ENCODE measurements at places on chromosomes 2 and 18. TPM values are rescaled to one million over a fixed set of nuclear protein-coding genes. Genes with fewer than 3 reads are reported as not detected.
A peak's percentile ranks its signal among the peaks of the same experiment; 100 is the strongest.

DNA sequence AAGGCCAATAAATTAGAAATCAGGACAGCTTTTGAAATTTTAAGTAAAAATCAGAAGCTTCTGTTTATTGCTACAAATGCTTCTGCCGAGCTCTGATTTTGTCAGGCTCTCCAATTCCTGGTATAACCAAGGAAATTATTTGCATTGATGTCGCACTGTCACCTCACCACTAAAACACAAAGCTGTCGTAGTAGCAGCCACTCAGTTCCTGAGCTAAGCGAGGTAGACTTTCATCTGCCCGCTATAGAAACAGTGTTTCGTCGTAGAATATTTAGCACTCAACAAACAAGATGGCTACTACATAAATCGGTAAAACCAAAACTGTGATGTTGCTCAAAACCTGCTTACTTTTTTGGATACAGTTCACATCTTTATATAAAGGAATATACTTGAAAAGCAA is 141.3 kb upstream of the FOSL2 start:
- peak overlapping the region; percentile 99 for H3K27ac ChIP-seq
- peaks cover 4% of the 10 kb centered on the region for H3K36me3 ChIP-seq
- peaks cover 43% of the 10 kb centered on the region for H3K4me1 ChIP-seq
- H3K27me3 ChIP-seq = no peaks in the 10 kb centered on the region
- H3K4me3 ChIP-seq = peak overlapping the region; percentile 92
- no peak for DNase-seq

GRCh38 chr2:228575897-228576296 is 394.4 kb upstream of the SPHKAP start:
- no peaks in the 10 kb centered on the region for H3K4me1 ChIP-seq
- no peaks in the 10 kb centered on the region for H3K36me3 ChIP-seq
- H3K27me3 ChIP-seq = no peaks in the 10 kb centered on the region

GRCh38 chr2:186593523-186593922 is 3.7 kb downstream of the ITGAV start:
- no peak overlapping the region for H3K27ac ChIP-seq
- H3K4me1 ChIP-seq = peaks cover 42% of the 10 kb centered on the region
- peaks cover 2% of the 10 kb centered on the region for H3K36me3 ChIP-seq
- no peaks in the 10 kb centered on the region for H3K27me3 ChIP-seq
- no peak for DNase-seq

GRCh38 chr2:26139269-26140183 is 33.4 kb upstream of the GAREM2 start:
- H3K36me3 ChIP-seq = no peaks in the 10 kb centered on the region
- no peak overlapping the region for H3K27ac ChIP-seq
- DNase-seq = no peak

DNA sequence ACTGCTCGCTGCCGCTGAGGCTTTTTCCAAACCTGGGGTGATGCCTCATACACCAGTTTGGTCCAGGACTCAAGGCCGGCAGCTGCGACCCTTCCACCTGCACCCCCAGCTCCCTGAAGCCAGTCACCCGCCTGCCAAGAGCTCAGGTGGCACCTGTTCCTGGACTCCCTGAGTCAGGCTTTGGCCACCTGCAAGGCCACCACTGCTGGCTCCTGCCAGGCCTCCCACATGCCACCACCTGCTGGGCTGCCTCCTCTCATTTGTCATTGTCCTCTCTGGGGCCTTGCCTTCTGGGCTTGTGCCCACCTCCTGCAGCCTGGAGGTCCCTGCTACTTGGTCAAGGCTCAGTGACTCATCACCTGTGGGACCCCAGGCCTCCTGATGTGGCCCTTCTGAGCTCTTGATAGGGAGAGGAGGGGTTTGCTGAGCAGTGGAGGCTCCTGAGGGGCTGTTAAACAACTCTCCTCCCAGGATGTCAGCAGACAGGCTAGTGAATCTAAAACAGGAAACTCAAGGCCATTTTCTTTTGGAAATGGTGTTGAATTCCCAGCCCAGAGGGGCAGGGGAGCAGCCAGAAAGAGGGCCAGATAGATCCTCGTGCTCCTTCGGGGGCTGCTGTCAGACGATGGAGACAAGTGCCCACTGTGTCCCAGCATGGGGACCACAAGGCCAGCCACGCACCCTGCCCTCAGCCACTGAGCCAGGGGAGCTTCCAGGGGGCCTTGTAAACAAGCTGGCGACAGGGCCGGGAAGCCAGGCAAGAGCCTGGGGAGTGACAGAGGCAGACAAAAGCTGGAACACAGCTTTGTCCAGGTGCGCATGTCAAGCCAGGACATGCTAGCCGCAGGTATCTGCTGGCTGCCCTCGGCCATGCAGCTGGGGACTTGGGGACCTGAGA is 416.8 kb downstream of the LRATD1 start:
- H3K4me3 ChIP-seq = no peak overlapping the region
- no peak for DNase-seq
- H3K27ac ChIP-seq = no peak overlapping the region
- H3K36me3 ChIP-seq = no peaks in the 10 kb centered on the region
- H3K27me3 ChIP-seq = peaks cover under 1% of the 10 kb centered on the region

DNA sequence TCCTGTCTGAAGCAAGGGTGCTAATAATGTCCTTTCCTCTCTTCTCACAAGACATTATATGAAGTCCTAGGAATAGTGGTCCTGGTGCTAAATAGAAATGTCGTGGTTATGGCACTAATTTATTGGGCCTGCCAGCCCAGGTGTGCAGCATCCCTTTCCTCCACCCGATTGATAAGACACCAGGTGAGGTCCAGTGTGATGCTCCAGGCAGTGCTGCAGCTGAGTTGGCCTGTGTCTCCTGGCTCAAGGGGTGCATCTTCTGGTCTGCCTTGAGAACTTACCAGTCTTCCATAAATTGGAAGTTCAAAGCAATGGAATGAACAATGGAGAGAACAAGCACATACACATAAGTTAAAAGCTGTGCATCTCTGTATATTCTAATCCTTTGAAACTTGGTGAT is 26.9 kb downstream of the CRIM1 start:
- H3K36me3 ChIP-seq = no peaks in the 10 kb centered on the region
- peaks cover 8% of the 10 kb centered on the region for H3K27me3 ChIP-seq
- peaks cover 15% of the 10 kb centered on the region for H3K4me1 ChIP-seq
- DNase-seq = no peak
- H3K4me3 ChIP-seq = no peak overlapping the region
- H3K27ac ChIP-seq = no peak overlapping the region

DNA sequence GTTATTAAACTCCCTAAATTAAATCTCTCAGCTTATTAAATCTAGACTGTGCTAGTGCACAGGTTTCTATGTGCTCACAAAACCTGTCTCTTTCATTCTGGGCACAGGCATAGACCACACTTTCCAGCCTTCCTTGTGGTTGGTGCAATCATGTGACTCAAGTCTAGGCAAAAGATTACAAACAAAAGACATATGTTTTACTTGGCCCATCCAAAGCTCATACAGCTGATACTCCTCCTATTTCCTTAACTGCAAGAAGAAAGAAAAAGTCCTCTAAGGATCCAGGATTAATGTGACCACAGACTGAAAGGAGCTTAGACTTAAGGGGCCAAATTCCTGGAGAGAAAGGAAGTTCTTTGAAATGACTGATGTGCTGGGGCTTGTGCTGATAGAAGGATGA is 731.3 kb upstream of the RAB6C start:
- H3K4me3 ChIP-seq = no peak overlapping the region
- H3K4me1 ChIP-seq = no peaks in the 10 kb centered on the region
- H3K36me3 ChIP-seq = no peaks in the 10 kb centered on the region
- no peaks in the 10 kb centered on the region for H3K27me3 ChIP-seq

DNA sequence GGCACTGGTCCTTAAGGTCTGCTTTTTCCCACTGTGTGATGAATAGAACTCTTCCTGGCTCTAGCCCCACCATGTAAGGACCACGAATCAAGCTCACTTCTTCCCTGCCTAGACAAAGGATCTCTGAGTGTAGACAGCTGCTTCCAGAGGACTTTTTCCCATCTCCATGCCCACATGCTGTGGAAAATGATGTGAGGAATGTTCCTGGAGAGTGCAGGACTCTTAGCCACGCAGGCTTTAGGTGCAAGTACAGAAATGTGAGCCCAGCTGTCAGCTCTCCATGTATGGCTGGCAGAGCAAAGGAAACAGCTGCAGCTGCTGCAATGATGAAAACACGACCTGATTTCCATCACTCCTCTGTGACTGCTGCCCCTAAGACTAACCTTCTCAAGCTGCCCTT is 35.5 kb downstream of the NXPH2 start:
- no peak for DNase-seq
- no peaks in the 10 kb centered on the region for H3K27me3 ChIP-seq
- no peaks in the 10 kb centered on the region for H3K36me3 ChIP-seq
- no peak overlapping the region for H3K27ac ChIP-seq

DNA sequence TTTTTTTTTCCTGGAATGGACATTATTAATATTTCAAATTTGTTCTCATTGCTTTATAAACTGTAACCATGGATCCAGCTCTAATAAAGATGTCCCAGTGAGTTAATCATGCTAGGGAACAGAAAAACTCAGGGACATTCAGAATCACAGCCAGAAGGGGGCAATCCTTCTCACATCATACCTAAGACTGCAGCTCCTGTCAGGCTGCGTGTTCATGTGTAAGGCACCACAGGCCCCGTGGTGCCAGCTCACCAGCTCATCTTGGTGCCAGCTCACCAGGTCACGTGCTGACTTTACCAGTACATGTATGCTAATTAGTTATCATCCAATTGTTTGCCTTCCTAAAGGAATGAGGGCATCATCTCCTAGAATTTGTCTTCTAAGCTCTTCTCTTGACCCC is 84.7 kb upstream of the NEDD4L start:
- H3K27me3 ChIP-seq = peaks cover 30% of the 10 kb centered on the region
- H3K36me3 ChIP-seq = no peaks in the 10 kb centered on the region
- H3K4me3 ChIP-seq = no peak overlapping the region
- peaks cover 4% of the 10 kb centered on the region for H3K4me1 ChIP-seq

- no peak overlapping the region for H3K4me3 ChIP-seq
- peaks cover 4% of the 10 kb centered on the region for H3K4me1 ChIP-seq
- H3K36me3 ChIP-seq = peaks cover 4% of the 10 kb centered on the region
- H3K27ac ChIP-seq = no peak overlapping the region
Observed at GRCh38 chr2:33225350-33225749, 251.1 kb upstream of the RASGRP3 start.

- peaks cover 79% of the 10 kb centered on the region for H3K27me3 ChIP-seq
- H3K27ac ChIP-seq = no peak within 1 kb of the TSS
- H3K36me3 ChIP-seq = no peaks in the 10 kb centered on the region
- DNase-seq = peak; percentile 71
- peaks cover 47% of the 10 kb centered on the region for H3K4me1 ChIP-seq
Observed at GRCh38 chr2:205682239-205682970, at the start of gene NRP2. NRP2 (plus strand) TSS chr2:205682501; CDS start chr2:205683291, 790 bp downstream.

GRCh38 chr2:119431155-119431975 is at the start of gene TMEM37:
TMEM37 (plus strand) TSS chr2:119431854; CDS start chr2:119431904, 50 bp downstream.
- no peaks in the 10 kb centered on the region for H3K36me3 ChIP-seq
- peak within 1 kb of the TSS; percentile 70 for H3K4me3 ChIP-seq
- peaks cover 81% of the 10 kb centered on the region for H3K27me3 ChIP-seq

GRCh38 chr2:107810734-107811133 is 16.0 kb upstream of the RGPD4 start:
- no peaks in the 10 kb centered on the region for H3K36me3 ChIP-seq
- no peak for DNase-seq
- no peaks in the 10 kb centered on the region for H3K27me3 ChIP-seq
- H3K27ac ChIP-seq = no peak overlapping the region

DNA sequence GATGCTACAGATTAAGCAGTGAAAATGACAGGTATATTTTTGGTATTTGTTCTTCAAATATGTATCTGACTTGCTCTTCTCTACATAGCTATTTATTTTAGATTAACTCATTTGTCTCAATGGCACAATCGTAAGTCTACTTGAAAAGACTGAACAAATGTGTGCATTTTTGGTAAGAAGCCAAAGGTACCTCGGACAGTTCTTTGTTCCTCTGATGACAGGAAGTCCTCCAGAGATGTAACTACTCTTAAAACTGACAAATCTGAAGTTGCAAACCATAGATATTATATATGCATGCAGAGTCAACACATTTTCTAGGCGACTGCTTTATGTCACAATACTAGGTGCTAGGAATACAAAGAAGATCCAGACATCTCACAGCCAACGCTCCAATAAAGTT is 36.7 kb downstream of the NDUFAF7 start:
- H3K36me3 ChIP-seq = peaks cover 8% of the 10 kb centered on the region
- H3K27me3 ChIP-seq = no peaks in the 10 kb centered on the region

DNA sequence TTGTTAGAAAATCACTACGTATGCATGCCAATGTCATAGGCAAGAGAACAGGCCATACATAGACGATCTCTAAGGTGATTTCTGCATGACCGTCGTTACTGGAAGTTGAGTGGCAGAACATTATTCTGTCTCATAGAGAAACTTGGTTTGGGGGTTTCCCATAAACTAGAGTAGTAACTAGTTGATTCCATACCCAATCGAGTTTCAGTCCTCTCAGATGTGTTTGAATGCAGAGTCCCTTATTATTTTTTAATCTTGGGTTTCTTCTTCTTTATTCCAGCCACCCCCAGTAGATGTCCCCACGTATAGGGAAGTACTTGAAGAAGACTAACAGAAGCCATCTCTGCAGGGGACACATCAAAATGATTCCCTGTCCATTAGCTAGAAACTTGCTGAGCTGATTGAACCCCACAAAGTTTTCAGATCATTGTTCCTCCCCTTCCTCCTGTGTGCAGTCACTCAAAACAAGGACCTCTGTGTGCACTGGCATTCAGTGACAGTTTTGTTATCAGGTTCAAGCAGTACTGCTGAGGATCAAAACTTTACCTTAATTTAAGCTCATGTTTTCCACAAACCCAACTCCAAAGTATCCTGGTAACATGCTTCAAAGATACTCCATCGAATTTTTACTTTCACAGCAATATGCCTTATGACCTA is 68.4 kb upstream of the CDCA7 start:
- peak overlapping the region; percentile 56 for H3K4me3 ChIP-seq
- H3K4me1 ChIP-seq = peaks cover 31% of the 10 kb centered on the region

GRCh38 chr2:29066271-29066860 is 8.0 kb downstream of the PCARE start:
- H3K27ac ChIP-seq = no peak overlapping the region
- no peak for DNase-seq
- no peaks in the 10 kb centered on the region for H3K4me1 ChIP-seq
- no peaks in the 10 kb centered on the region for H3K27me3 ChIP-seq

The TTC32 gene
- total RNA-seq = 39.2 TPM

The SPR gene
- total RNA-seq = 0.65 TPM

The TMSB10 gene
- total RNA-seq = 884 TPM

Measured in activated T-cell treated with anti-CD3 and anti-CD28 coated beads, Interleukin-2, amount 50 U/mL, for 72 hours (primary cell).